ENCODE measurements at places on chromosomes 6 and 20.

DNA sequence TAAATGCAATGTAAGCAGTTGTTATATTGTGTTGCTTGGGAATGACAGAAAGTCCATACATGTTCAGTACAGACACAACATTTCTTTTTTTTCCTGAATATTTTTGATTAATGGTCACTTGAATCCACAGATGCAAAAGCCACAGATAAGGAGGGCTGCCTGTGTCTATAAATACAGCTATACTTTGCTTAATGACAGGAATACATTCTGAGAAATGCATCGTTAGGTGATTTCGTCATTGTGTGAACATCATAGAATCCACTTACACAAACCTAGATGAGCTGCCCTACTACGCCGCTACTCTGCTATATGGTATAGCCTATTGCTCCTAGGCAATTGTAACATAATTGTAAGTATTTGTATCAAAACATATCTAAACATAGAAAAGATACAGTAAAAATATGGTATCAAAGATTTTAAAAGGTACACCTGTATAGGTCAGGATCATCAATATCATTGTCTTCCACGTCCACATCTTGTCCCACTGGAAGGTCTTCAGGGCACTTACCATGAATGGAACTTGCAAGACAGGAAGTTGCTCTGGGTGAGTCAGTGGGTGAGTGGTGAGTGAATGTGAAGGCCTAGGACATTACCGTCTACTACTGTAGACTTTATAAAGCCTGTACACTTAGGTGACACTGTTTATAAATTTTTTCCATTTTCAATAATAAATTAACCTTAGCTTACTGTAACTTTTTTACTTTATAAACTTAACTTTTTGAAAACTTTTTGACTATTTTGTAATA lies 27.9 kb upstream of the POPDC3 start:
- DNase-seq, result no peak

- DNase-seq, result no peak
These were observed 48.1 kb downstream of the SLC22A3 start for GRCh38 chr6:160396292-160396691.

- no peak for DNase-seq
These were observed 106.1 kb downstream of the NOL4L start for GRCh38 chr20:32479012-32479411.

GRCh38 chr6:149078211-149078782 lies 239.2 kb upstream of the TAB2 start:
- DNase-seq, result no peak

DNA sequence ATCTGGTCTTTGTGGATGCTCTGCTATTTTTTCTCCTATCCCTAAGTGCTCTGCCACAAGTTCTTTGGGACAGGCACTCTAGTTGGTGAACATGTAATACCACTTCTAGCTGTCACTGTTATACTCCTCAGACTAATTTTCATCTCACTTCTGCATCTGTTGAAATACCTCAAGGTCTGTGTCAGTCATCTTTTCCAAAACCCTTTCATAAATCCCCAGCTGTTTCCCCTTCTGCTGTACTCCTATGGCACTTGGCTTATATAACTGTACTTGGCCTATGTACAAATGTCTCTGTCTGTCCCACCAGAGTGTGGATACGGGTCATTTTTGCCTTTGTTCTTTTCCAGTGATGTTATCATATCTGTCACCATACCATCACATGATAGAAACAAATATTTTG lies 124.2 kb downstream of the FHL5 start:
- DNase-seq, result no peak

DNA sequence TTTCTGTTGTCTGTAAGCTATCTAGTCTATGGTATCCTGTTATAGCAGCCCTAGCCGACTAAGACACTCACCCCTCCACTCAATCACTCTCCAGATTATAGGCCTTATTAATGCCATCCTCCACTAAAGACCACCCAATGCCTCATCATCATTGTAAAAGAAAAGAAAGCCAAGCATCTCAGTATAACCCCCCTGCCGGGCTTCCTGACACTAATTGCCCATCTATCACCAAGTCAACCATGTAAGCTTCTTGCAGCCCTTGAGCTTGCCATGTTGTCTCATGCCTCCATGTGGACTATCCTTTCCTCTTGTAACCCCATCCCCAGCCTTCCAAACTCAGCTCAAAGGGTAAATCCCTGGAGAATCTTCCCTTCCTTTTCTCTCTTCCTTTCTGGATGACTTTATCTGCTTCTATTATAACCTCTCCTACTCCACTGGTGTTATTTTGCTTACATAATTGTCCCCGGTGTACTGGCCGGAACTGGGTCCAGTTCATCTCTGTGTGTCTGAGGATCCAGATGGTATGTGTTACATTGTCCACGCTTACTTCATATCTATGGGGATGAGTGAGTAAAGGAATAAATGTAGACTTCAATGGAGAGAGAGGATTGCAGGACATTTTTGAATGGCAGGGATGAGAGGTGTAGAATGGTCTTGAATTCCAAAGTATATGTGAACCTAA lies 202.9 kb upstream of the SOX4 start:
- no peak for DNase-seq

DNA sequence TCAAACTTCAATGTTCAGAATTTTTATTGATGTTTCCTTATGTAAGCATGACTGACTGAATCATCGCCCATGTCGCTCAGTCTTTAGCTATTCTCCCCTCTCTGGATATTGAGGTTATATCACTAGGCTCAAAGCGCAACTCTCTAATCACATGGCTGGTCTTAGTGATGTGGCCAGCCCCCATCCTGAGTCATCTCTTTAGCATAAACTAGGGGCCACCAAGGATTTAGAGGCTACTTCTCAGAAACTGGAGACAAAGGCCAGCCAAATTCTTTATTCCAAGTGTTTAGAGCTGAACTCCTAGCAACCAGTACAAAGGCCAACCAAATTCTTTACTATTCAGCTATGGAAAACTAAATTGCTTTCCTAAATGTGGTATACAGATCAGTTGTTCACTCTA lies 61.4 kb downstream of the FAM135A start:
- no peak for DNase-seq

DNA sequence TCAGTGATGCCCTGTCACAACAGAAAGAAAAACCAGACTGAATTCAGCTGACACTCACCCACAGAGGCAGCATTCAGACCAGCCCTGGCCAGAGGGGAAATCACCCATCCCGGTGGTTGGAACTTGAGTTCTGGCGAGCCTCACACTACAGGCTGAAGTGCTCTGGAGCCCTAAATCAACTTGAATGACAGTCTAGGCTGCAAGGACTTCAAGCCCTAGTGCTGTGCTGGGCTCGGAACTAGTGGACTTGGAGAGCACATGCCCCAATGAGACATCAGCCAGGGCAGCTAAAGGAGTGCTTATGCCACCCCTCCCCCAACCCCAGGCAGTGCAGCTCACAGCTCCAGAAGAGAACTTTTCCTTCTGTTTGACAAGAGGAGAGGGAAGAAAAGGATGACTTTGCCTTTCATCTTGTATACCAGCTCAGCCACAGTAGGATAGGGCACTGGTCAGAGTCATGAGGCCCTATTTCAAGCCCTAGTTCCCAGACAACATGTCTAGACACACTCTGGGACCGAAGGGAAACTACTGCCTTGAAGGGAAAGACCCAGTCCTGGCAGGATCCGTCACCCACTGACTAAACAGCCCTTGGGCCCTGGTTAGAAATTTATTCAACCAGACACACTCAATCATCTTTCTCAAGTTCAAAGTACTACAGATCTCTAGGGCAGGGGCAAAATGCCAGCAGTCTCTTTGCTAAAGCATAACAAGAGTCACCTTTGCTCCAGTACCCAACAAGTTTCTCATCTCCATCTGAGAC lies 43.2 kb upstream of the PNRC1 start:
- DNase-seq, result no peak

GRCh38 chr6:34386316-34387137 lies 5.9 kb downstream of the NUDT3 start:
- no peak for DNase-seq

GRCh38 chr6:71299541-71300470 lies 11.2 kb downstream of the OGFRL1 start:
- DNase-seq, result no peak

- no peak for DNase-seq
These were observed 50.9 kb downstream of the RPRD1B start for GRCh38 chr20:38084425-38084951.

DNA sequence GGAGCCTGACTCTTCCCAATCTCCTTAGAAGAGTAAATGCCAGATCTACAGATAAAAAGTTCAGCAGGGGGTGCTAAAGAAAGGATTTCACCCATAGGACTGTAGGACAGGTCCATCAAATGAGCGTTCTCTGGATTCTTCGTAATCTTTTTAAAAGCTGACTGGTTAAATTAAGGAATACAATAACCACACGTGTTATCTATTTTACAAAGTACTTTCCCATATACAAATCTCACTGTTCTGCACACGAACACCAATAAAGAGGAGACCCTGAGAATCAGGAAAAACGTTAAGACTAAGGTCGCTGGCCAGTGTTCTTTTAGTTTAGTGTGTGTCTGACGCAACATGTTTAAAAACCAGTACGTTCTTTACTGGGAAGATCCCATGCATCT lies 542 bp downstream of the TUBE1 start:
- DNase-seq, result peak; percentile 48

GRCh38 chr6:24859608-24860200 lies 61.0 kb upstream of the ARMH2 start:
- DNase-seq, result no peak

- no peak for DNase-seq
These were observed 11.9 kb downstream of the ZNF335 start for GRCh38 chr20:45959956-45960630.

DNA sequence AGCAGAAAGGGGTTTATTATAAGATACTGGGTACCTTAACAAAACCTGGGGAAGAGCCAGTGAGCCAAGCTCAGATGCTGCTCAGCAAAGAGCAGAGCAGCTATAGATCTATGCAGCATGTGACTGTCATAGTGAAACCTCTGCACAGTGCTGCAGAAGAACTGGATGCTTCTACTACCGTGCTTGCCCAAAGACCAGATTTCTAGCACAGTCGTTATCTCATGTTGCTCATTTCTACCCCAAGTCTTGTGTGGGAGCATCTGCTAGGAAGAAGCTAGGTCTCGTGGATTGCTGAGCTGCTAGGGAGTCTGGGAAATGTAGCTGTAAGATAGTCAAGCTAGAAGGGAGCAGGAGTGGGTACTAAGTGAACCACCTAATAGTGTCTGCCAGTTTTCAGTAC lies 31.7 kb upstream of the GNRH2 start:
- DNase-seq, result no peak

GRCh38 chr6:8944548-8944947 lies 509.2 kb upstream of the SLC35B3 start:
- no peak for DNase-seq

DNA sequence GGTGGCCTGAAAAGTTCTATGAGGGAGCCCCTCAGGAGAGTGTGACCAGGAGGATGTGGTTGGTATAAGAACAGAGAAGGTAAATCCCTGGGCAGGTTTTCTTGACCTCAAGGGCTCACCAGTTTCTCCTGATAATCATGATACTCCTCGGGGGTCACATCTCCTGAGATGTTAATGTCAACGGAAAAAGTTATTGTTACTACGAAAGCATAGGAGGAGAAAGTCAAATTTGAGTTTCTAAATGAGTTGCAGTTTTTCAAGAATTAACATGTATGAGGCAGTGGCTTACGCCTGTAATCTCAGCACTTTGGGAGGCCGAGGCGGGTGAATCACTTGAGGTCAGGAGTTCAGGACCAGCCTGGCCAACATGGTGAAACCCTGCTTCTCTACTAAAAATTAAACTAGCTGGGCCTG lies 23.4 kb downstream of the MGME1 start:
- DNase-seq, result no peak

DNA sequence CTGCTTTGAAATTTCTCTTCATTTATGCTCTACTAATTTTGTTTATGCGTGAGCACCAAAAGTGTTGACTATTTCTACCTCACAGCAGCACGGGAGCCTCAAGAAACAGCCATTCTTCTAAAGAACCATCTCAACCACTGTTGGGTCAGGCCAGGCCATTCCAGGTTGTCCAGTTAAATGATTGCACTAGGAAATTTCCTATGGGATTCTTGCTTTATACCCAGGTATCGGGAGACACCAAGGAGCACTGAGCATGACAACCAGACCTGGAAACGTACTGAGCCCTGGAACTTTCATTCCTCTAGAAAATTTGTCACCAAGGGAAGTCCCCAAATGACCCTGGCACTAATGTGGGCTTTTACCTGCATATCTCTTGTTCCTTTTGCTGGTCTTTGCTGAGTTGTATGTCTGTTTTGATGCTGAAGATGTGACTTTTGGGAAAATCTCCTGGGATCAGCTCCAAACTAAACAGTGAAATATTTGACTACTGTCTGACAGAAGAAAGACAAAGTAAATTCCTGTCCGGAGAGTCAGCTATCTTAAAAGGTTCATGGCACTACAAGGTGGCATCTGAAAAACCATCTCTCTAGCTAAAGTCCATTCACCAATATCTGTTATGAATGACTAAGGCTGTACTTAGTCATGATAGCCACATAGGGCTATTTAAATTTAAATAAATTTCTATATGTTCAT lies 70.5 kb downstream of the SNAP25 start:
- DNase-seq, result no peak

DNA sequence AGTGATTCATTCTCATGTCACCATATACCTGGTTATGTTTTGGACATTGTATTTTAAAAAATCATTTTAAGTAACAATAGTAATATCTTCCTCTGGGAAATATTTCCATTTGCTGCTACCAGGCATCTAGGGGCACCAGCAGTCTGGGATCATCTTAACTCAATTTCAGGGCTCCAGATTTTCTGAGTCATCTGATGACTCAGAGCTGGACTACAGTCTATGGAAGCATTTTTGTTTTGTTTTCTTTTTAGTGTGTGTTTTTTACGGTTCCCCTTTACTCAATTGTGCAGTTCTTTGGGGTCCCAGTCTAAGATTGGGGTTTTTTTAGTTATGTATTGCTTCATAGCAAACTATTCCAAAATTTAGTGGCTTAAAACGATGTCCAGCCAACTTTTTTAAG lies 5.7 kb upstream of the FKBP5 start:
- DNase-seq, result no peak

GRCh38 chr6:6804843-6805615 lies 216.5 kb downstream of the LY86 start:
- DNase-seq, result no peak

DNA sequence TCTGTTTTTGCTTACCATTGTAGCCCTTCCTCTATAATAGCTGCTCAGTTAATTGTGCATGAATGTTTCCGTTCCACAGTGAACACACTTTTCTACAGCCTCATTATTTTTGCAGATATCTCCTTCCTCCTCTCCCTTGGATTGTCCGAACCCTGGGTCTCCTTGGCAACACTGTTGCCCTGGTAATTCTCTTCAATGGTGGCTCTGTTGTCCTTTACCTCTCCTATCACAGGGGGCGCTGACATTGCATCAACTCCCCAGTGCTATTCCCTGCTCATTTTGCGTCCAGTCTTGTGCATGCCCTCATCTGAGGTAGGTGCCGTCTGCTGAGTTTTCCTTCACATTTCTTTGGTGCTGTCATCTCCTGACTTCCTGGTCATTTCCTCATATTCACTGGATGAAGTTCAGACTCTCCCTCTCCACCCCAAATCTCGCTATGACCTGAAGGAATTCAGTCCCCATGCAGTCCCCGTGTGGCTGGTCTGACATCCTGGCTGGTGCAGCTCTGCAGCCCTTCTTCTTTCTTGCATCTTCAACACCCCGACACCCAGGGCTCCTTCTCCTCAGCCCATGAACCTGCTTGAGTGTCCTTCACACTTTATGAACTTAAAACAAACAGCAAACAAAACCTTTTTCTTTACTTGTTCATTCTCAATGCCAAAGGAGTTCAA lies 21.1 kb downstream of the PHACTR2 start:
- no peak for DNase-seq
